CD4-positive, alpha-beta T cell (primary cell): ENCODE measurements at places on chromosomes 1 and 21. TPM values are rescaled to one million over a fixed set of nuclear protein-coding genes. Genes with fewer than 3 reads are reported as not detected.

Gene GNB1
- total RNA-seq = 149 TPM

Gene MTARC2
- total RNA-seq = not detected

Gene SCAMP3
- 55.6 TPM for total RNA-seq

Gene CYP4X1
- total RNA-seq = not detected

Gene PSRC1
- 0.22 TPM for total RNA-seq

Gene ATAD3C
- 0.74 TPM for total RNA-seq
